Activated CD4-positive, CD25-positive, alpha-beta regulatory T cell treated with anti-CD3 and anti-CD28 coated beads, Interleukin-2, amount 50 U/mL, for 72 hours (primary cell): ENCODE measurements at places on chromosomes 13 and 19.

GRCh38 chr13:64718116-64718515 is 2512.0 kb downstream of the PCDH9 start:
- no peak for DNase-seq

DNA sequence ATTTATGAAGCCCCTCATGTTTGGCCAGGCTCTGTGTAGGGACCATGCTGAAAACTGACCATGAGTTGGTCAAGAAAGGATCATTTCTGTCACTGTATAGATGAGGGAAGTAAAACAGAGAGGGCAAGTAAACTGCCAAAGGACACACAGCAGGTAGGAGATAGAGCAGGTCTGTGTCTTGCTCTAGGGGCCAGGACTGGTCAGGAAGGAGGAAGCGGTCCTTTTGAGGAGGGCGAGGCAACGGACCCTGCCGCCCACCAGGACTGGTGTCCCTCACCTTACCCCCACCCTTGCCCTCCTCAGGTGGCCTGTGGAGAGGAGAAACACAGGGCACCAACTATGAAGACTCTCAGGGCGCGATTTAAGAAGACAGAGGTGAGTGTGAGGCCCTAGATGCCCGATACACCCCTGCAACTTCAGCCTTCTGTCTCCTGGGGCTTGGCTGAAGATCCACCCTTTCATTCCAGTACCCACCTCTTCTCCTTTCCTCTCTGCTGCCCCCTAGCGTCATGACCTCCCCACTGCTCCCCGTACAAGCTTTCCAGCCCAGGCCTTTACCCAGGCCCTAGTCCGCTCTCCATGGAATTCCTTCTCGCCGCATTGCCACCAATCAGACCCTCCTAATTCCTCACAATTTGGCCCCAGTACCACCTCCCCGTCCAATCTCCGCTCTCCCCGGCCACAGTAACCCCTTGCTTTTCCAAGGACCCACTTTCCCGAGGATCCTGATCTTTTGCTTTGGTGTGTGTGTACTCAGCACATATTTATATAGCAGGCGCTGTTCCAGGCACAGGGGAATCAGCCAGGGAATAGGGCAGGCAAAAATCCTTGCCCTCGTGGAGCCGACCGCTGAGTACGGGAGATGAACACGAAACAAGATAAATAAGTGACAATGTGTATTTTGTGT is 3.9 kb downstream of the ANKRD24 start:
- DNase-seq: peak; percentile 84

- DNase-seq: no peak
Measured at GRCh38 chr19:17455308-17456123, 5.2 kb downstream of the NXNL1 start.

DNA sequence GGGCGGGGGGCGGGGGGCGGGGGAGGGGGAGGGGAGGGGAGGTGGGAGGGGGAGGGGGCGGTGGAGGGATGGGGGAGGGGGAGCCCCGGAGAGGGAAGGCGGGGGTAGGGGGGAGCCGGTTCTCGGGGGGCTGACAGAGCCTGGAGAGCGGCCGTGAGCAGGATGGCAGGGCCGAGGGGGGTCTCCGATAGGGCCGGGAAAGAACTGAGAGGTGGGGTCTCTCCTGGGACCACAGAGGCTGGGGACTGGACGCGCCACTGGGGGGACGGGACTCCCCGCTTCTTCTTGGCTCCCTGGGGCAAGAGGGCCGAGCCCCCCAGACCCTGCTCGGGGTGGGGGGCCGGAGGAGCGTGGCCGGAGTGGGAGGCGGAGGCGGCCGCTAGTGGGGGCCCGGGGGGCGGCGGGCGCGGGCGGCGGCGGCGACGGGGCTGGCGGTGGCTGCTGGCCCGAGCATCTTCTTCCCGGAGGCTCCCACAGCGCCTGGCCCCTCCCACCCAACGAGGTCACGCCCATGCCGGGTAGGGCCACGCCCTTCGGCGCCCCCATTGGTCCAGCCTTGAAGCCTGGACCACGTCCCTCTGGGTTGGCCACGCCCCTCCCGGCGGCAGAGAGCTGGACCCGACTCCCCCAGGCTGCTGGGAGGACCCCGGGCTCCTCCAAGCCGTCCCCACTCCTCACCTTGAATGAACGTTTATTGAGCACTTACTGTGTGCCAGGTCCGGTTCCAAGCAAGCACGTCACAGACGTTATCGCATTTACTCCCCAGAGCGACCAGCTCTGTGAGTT is at the start of gene NOVA2:
TSS of gene NOVA2 (minus strand) at position 313 of the 786 bp plus-strand sequence. CDS start 514 bp downstream, outside the sequence.
- DNase-seq: peak; percentile 48

GRCh38 chr19:46745521-46746280 is at the start of gene FKRP:
Gene FKRP (plus strand): TSS chr19:46746057. CDS start chr19:46755451, 9,394 bp downstream.
- DNase-seq: peak; percentile 59

GRCh38 chr19:17726964-17727773 is 7.9 kb downstream of the MAP1S start:
- DNase-seq: no peak

- DNase-seq: no peak
Measured at GRCh38 chr13:106367361-106367971, 168.0 kb downstream of the EFNB2 start.

DNA sequence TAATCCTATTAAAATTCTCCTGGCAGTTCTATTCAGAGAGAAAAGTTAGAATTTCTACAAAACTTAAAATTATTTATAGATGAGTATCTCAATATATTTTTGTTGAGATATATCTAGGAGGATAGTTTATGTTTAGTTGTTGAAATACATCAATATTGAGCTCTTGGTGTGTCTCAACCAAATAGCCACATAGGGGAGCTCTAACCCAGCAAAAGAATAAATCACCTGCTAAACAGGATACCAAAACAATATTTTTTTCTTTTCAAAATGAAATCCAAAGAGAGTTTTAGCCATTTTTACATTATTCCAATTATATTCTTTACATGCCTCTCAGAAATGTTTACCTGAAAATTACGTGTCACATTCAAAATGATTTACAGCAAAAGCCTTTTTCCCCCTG is 954.7 kb downstream of the SLITRK6 start:
- DNase-seq: no peak

- peak; percentile 66 for DNase-seq
Measured at GRCh38 chr19:11089254-11090013, at the start of gene LDLR. Gene LDLR (plus strand): TSS chr19:11089463. CDS start chr19:11089549, 86 bp downstream.

DNA sequence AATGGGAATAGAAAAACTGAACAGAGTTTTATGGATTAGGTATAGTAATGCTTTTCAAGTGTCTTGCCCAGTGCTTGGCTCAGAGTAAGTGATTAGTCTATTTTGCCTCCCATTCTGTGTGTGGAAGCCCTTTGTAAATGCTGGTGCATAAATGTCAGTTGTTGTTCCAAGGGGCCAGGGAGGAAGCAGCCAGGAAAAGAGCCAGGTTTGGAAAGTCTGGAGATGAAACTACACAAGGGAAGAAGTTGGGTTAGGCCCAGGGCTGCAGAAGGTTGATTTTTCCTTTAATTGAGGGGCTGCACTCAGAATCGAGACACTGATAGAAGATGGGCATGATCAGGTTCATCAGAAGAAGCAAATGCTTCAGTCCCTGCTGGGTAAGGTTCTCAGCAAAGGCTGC is 484.0 kb downstream of the OLFM4 start:
- no peak for DNase-seq

DNA sequence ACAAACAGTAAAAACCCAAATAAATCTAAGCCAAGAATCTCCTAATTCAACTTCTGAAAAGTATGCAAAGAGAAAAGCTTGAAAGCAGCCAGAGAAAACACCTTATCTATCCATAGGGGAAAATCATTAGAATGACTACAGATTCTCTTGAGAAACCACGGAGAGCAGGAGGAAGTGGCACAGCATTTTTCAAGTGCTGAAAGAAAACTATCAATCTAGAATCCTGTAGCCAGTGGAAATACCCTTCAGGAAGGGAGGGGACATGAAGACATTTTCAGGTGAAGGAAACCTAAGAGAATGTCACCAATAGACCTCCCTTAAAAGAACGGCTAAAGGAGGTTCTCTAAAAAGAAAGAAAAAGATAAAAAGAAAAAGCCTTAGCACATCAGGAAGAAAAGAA is 66.2 kb upstream of the XPO4 start:
- DNase-seq: no peak

- no peak for DNase-seq
Measured at GRCh38 chr19:1613146-1613545, 7.9 kb upstream of the UQCR11 start.

GRCh38 chr19:55598034-55598433 is 1.3 kb downstream of the FIZ1 start:
- DNase-seq: no peak
